ENCODE measurements at places on chromosomes 12 and 14. TPM values are rescaled to one million over a fixed set of nuclear protein-coding genes. Genes with fewer than 3 reads are reported as not detected.

DNA sequence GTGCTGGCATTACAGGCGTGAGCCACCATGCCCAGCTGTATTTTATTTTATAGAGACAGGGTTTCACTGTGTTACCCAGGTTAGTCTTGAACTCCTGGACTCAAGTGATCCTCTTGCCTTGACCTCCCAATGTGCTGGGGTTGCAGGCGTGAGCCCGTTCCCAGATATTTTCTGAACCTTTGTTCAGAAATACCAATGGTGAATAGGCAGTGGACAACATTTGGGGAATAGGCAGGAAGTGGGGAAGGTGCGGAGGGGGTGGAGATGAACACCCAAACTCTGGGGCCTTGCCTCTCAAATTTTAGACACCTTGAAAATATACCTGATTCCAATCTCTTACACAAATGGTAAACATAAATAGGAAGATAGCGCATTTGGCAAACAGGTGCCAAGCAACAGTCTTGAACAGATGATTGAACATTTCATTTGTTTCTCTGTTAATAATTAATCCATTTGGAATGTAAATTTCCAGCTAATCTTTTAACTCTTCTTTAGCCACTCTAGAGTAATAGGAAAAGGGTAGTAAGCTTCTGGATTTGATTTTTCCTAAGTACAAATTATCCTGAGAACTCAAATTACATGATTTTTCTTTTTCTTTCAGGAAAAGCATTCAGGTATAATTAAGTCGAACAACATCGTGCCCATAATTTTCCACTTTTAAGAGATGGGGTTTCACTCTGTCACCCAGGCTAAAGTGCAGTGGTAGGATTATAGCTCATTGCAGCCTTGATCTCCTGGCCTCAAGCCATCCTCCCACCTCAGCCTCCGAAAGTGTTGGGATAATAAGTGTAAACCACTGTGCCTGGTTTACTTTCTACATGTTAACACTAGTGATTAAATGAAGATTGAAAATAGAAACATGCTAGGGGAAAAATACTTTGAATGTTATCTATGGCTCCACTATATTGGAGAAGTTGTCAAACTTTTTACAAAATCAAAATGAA lies 22.9 kb upstream of the RNF34 start:
- no peaks in the 10 kb centered on the region for H3K4me1 ChIP-seq
- DNase-seq, result no peak
- H3K4me3 ChIP-seq, result no peak overlapping the region
- no peak overlapping the region for H3K27ac ChIP-seq
- H3K36me3 ChIP-seq, result no peaks in the 10 kb centered on the region

GRCh38 chr14:32047791-32048190 lies 29.3 kb upstream of the ARHGAP5 start:
- H3K27me3 ChIP-seq, result peaks cover 1% of the 10 kb centered on the region
- H3K36me3 ChIP-seq, result no peaks in the 10 kb centered on the region
- no peak overlapping the region for H3K4me3 ChIP-seq
- peaks cover 6% of the 10 kb centered on the region for H3K4me1 ChIP-seq
- no peak for DNase-seq

- no peaks in the 10 kb centered on the region for H3K36me3 ChIP-seq
- no peak for DNase-seq
- peaks cover 27% of the 10 kb centered on the region for H3K27me3 ChIP-seq
- no peaks in the 10 kb centered on the region for H3K4me1 ChIP-seq
- H3K4me3 ChIP-seq, result no peak overlapping the region
- H3K27ac ChIP-seq, result no peak overlapping the region
Measured at GRCh38 chr14:101130861-101131260, 227.3 kb upstream of the RTL1 start.

GRCh38 chr12:116538682-116539305 lies 20.4 kb upstream of the MAP1LC3B2 start:
- no peaks in the 10 kb centered on the region for H3K27me3 ChIP-seq
- no peaks in the 10 kb centered on the region for H3K36me3 ChIP-seq
- no peak overlapping the region for H3K4me3 ChIP-seq

The TARBP2 gene
- 29.7 TPM for total RNA-seq

The DICER1 gene
- total RNA-seq, result 40.9 TPM

The OR6C2 gene
- total RNA-seq, result not detected

The PTPN6 gene
- total RNA-seq, result 321 TPM

DNA sequence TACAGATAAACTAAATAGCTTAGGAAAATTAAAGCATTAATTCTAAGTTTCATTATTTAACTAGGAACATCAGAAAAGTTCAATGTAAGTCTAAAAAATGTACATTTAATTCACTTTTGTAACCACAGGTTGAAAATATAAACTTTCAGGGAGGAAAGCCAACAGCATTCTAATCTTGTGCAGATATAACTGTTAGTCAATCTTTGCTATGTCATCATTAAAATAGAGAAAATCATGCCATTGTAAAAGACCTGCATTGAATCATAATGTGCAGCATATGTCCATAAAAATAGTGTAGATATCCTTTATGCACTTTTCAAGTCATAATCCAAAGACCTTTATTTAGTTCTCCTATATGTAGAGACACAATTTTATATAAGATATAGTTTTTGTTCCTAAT lies 207.3 kb downstream of the ALG10B start:
- H3K27me3 ChIP-seq, result no peaks in the 10 kb centered on the region
- DNase-seq, result no peak
- H3K4me3 ChIP-seq, result no peak overlapping the region
- H3K27ac ChIP-seq, result no peak overlapping the region
- H3K4me1 ChIP-seq, result no peaks in the 10 kb centered on the region

The LRFN5 gene
- total RNA-seq, result not detected

- H3K27ac ChIP-seq, result no peak overlapping the region
- no peaks in the 10 kb centered on the region for H3K36me3 ChIP-seq
- DNase-seq, result no peak
- no peaks in the 10 kb centered on the region for H3K27me3 ChIP-seq
- no peak overlapping the region for H3K4me3 ChIP-seq
Measured at GRCh38 chr12:118908811-118909210, 72.5 kb upstream of the SRRM4 start.

DNA sequence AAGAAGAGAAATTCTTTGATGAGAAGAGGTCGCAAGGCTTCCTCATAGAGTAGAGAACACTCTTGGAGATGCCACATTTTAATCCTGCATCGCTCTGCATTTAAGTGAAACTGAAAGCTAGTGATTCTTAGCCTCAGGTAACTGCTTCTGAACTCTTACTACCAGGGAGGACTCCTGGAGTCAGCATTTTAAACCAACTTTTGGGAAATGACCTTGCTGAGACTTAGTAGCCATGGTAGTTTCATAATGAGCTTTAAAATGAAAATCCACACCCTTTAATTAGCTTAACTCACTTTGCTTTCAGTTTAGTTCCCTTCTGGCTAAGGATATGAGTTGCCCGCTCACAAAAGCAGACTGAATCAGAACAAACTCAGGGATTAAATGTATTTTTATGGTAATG lies 80.3 kb downstream of the SYNE2 start:
- no peaks in the 10 kb centered on the region for H3K27me3 ChIP-seq
- DNase-seq, result peak; percentile 10
- H3K36me3 ChIP-seq, result peaks cover 3% of the 10 kb centered on the region
- peak overlapping the region; percentile 27 for H3K4me3 ChIP-seq
- peak overlapping the region; percentile 10 for H3K27ac ChIP-seq

The MOK gene
- total RNA-seq, result 2.7 TPM

- no peaks in the 10 kb centered on the region for H3K27me3 ChIP-seq
- H3K36me3 ChIP-seq, result no peaks in the 10 kb centered on the region
- H3K4me1 ChIP-seq, result no peaks in the 10 kb centered on the region
- no peak for DNase-seq
Measured at GRCh38 chr12:130246560-130246959, 84.3 kb downstream of the FZD10 start.

The LRTM2 gene
- total RNA-seq, result not detected

- H3K4me3 ChIP-seq, result peak overlapping the region; percentile 63
- peaks cover 24% of the 10 kb centered on the region for H3K4me1 ChIP-seq
- H3K36me3 ChIP-seq, result no peaks in the 10 kb centered on the region
Measured at GRCh38 chr12:94100211-94100627, 48.2 kb upstream of the PLXNC1 start.

The RERGL gene
- total RNA-seq, result not detected

DNA sequence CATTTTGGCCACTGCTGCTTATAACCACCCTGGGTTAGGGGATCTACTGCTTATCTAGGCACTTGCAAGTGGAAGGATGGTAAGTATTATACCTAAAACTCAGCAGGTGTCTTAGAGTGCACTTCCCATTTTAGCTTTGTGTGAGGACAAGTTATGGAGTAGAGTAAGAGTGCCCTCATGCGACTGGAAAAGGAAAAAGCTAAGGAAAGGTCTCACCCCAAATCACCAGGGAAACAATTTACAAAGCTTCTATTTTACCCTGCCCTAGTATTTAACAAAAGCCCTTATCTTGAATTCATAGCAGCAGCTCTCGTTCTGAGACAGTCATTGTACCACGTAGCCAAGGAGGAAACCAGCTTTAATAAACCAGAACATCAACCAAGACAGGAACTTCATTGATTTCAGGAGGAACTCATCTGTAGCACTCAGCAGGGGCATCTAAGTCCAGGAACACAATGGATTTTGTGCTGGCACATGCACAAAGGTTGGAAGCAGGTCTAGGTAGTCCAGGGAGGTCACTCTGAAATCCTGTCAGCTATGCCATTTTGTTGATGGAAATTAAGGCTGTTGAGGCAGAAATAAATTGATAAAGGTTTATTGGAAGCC lies 2.9 kb downstream of the RDH12 start:
- no peak overlapping the region for H3K27ac ChIP-seq
- no peak overlapping the region for H3K4me3 ChIP-seq
- H3K36me3 ChIP-seq, result no peaks in the 10 kb centered on the region
- DNase-seq, result peak; percentile 24

DNA sequence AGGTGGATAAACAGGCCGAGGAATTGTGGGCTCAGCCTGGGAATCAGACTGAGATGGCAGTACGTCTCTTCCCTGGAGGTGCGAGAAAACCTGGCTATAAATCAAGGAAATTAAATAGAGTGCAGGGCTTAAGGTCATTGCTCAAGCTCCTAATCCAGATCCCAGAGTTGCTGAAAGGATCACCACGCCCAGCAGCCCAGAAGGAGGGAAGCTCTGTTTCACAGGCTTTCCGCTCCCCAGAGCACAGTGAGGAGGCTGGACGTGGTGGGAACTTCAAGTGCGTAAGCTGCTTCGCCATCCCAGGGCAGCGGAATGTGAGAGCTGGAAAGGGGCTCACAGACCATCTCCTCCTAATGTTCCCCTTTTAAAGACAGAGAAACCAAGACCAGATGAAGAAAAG lies 651.6 kb upstream of the TBX3 start:
- no peaks in the 10 kb centered on the region for H3K27me3 ChIP-seq
- no peak for DNase-seq
- H3K4me3 ChIP-seq, result no peak overlapping the region
- H3K4me1 ChIP-seq, result no peaks in the 10 kb centered on the region
- no peaks in the 10 kb centered on the region for H3K36me3 ChIP-seq
- no peak overlapping the region for H3K27ac ChIP-seq

- peak overlapping the region; percentile 68 for H3K27ac ChIP-seq
- H3K4me3 ChIP-seq, result no peak overlapping the region
- peaks cover 37% of the 10 kb centered on the region for H3K36me3 ChIP-seq
- no peak for DNase-seq
- H3K27me3 ChIP-seq, result no peaks in the 10 kb centered on the region
Measured at GRCh38 chr14:92656306-92657081, 91.9 kb downstream of the LGMN start.

DNA sequence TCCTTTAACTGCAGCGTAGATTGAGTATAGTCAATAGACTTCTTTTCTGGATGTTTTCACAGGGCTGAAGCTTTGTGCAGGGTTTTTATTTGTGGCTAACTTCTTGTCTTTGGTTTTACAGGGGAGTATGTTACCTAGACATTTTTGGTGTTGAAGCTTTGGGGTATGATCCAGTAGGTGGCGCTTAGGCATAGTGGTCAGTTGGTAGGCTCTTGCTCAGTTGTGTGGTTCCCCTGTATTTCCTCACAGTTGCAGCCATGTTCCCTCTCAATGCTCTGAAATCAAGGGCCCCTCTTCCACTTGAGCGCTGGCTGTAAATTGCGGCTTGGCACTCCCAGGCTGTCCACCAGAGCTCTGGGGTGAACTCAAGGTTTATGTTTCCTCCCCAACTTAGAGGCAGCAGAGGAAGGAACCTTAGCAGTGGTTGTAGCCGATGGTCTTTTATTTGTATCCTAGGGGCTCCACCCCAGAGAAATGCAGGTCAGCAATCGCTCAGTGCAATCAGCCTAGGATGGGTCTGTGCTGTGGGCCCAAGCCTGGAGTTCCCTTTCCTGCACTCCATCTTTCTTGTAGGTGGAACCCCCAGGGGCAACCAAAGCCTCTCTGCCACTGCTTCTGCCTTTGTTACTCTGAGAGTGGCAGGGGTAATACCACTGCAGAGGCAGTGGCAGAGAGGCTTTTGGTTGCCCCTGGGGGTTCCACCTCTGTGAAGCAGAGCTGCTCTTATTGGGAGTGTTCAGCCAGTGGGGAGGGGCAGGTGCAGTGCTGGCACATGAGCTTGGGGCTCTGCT lies 55.1 kb downstream of the CMAS start:
- peaks cover 19% of the 10 kb centered on the region for H3K4me1 ChIP-seq
- no peaks in the 10 kb centered on the region for H3K27me3 ChIP-seq
- H3K4me3 ChIP-seq, result no peak overlapping the region
- H3K36me3 ChIP-seq, result no peaks in the 10 kb centered on the region
- H3K27ac ChIP-seq, result peak overlapping the region; percentile 23

DNA sequence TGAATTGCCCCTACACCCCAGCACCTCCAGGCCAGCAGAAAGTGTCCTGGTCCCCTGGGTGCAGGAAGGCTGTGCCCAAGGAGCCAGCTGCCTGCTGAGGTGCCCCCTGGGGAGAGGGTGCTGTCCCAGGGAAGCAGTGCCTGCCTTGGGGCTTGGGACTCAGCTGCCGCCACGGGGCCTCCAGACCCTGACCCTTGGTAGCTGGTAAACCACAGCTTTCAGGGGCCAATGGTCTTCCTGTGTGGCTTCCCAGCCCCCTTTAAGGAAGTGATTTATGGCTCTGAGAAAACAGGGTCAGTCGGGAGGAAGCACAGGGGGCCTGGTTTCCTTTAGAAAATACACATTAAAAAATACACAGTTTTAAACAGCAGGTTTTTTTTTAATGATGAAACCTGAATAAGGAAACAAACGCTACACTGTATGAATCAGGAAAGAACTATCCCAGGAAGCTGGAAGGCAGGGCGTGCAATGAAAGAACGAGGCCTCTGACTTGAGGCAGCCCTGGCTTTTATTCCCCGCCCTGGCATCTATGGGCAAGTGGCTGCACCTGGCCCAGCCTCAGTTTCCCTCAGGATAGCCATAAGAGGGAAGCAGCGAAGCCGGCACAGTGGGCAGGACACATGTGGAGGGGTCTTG lies 40.6 kb upstream of the EML1 start:
- peaks cover 14% of the 10 kb centered on the region for H3K4me1 ChIP-seq
- H3K4me3 ChIP-seq, result no peak overlapping the region
- DNase-seq, result no peak

GRCh38 chr12:130826151-130826801 lies 12.8 kb downstream of the STX2 start:
- peaks cover 17% of the 10 kb centered on the region for H3K36me3 ChIP-seq
- DNase-seq, result peak; percentile 82
- no peak overlapping the region for H3K4me3 ChIP-seq
- no peaks in the 10 kb centered on the region for H3K27me3 ChIP-seq
- H3K4me1 ChIP-seq, result peaks cover 13% of the 10 kb centered on the region

- no peaks in the 10 kb centered on the region for H3K4me1 ChIP-seq
- H3K27me3 ChIP-seq, result no peaks in the 10 kb centered on the region
- DNase-seq, result no peak
- no peak overlapping the region for H3K27ac ChIP-seq
- H3K4me3 ChIP-seq, result no peak overlapping the region
- no peaks in the 10 kb centered on the region for H3K36me3 ChIP-seq
Measured at GRCh38 chr14:59439256-59439965, 25.8 kb downstream of the GPR135 start.

Measured in activated CD4-positive, alpha-beta memory T cell treated with anti-CD3 and anti-CD28 coated beads for 36 hours (primary cell).